GM19239 (cell line): ENCODE measurements at places on chromosomes 16 and 17.

GRCh38 chr17:40553694-40554534, 11.4 kb downstream of the CCR7 start:
- DNase-seq: no peak

DNA sequence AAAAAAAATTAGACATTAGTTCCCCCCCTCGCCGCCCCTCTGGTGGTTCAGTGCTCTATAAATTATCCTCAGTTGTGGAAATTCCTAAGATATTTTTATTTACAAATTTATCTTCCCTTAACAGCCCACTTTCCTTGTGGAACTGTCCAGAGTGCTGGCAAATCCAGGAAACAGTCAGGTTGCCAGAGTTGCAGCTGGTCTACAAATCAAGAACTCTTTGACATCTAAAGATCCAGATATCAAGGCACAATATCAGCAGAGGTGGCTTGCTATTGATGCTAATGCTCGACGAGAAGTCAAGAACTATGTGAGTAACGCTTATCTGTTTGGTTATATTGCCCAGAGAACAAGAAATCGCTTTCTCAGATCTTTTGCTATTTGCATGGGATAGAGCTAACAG, 2.9 kb downstream of the KPNB1 start:
- no peak for DNase-seq

- no peak for DNase-seq
Observed at GRCh38 chr17:75367312-75367711, 38.2 kb downstream of the GRB2 start.

- no peak for DNase-seq
Observed at GRCh38 chr16:87604634-87605111, 2.4 kb downstream of the JPH3 start.

GRCh38 chr17:44829523-44830358, at the start of gene GJC1:
Gene GJC1, minus strand, starts transcription at chr17:44830287. Its CDS starts 24,470 bp downstream, at chr17:44805817.
- peak; percentile 34 for DNase-seq

GRCh38 chr16:57844416-57845030, 42.2 kb upstream of the KIFC3 start:
- DNase-seq: no peak

DNA sequence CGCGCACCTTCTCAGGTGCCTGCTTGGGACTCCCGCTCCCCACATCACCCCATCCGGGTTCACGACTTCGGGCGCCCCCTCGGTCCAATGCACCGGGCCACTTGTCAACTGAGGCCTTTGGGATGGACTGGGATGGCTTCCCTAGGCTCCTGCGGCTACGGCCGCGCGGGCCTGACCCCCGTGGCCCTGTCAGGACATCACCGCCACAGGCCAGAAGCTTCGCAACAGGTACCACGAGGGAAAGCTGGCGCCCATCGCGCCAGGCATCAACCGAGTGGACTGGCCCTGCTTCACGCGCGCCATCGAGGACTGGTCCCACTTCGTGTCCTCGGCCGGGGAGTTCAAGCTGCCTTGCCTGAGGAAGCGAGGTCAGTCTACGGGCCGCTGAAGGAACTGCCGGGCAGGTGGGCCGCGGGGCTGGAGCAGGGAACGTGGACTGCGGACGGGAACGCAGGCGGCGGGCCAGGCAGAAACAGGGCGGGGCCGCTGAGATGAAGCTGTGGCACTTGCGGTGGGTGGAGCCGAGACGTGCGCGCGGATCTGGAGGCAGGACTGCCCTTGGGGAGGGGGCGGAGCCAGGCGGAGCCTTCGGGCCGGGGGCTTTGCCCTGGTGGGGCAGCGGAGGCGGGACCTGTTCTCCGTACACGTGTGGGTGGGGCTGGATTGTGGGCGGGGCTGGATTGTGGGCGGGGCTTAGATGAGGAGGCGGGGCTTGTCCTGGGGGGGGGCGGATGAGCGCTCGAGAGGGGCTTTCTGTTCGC, 13.7 kb upstream of the CNGB1 start:
- DNase-seq: peak; percentile 81

GRCh38 chr17:5952518-5952917, 117.7 kb upstream of the WSCD1 start:
- DNase-seq: no peak

- no peak for DNase-seq
Observed at GRCh38 chr17:31369266-31369665, 22.2 kb upstream of the RAB11FIP4 start.

GRCh38 chr16:73287859-73288405, 240.0 kb upstream of the ZFHX3 start:
- no peak for DNase-seq

GRCh38 chr16:73916829-73917594, 379.6 kb upstream of the PSMD7 start:
- DNase-seq: no peak

GRCh38 chr16:85461814-85462713, 151.1 kb upstream of the GSE1 start:
- DNase-seq: no peak

- DNase-seq: no peak
Observed at GRCh38 chr17:34580685-34581445, 1.5 kb downstream of the TMEM132E start.

DNA sequence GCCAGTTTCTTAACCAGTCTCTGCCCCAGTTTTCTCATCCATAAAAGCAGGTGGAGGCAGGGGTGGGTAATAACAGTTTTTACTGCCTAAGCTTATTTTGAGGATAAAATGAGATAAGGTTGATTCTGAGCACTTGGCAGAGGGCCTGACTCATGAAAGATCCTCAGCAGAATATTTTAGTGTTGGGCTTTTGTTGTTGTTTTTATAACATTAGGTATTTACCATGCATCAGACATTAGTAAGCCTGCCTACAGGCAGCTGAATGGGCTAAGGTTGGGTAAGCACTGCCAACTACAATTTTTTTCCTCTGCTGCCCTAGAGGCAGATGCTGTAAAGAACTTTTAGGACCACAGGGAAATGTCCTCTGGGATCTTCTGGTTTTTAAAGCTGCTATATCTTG, 43.1 kb downstream of the SCNN1G start:
- no peak for DNase-seq

DNA sequence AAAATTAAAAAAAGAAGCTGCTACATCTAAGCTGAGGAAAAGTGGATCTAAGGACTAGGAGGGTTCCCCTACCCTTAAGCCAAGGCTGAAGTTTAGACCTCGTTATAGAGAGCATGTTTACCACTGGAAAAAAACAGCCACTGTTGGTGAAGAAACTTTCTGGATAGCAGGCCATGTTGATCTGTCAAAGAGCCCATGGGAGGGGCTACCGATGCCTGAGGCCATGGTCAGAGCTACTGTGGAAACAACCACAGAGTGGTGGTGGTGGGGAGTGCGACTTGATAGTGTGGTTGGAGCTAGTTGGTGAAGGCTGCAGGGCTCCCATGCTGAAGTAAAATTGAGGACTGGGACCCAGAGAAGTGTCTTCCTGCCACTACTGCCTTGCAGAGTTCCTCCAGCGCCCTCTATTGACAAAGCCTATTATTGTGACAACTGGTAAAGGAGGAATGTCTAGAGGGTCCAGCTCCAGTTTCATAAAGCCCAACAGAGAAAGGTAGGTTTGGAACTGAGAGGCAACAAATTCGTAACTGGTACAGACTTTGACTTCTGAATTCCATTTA, 12.7 kb upstream of the FAM20A start:
- no peak for DNase-seq

- DNase-seq: no peak
Observed at GRCh38 chr16:57798267-57798810, 4.0 kb downstream of the KIFC3 start.

DNA sequence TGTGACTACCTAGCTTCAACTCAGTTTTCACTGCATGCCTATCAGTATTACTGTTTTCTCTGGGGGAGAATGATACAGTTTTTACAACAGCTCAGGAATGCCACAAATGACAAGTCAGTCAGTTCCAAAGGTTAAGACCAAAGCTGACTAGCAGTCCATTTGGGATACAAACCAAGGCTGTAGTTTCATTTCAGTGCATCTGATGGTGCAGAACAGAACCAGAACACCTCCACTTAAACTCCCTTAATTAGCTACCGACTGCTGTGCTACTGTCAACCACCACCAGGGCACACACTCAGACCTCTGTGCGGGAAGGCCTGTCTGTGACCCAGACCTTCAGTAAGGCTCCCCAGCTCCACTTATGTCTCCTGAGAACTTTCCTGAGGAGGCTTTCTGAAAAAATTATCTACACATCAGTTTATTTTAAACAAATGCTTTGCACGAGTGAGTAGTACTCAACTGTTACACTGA, 20.4 kb downstream of the NFE2L1 start:
- no peak for DNase-seq

- DNase-seq: no peak
Observed at GRCh38 chr17:64260886-64261285, 2.2 kb downstream of the TEX2 start.

GRCh38 chr16:351804-352520, 561 bp downstream of the AXIN1 start:
- DNase-seq: no peak

- no peak for DNase-seq
Observed at GRCh38 chr16:55000595-55000994, 69.9 kb downstream of the IRX5 start.

GRCh38 chr16:57270221-57271062, 14.0 kb downstream of the PLLP start:
- DNase-seq: no peak

- DNase-seq: no peak
Observed at GRCh38 chr17:72677714-72678390, 414.6 kb downstream of the SLC39A11 start.

GRCh38 chr16:50830698-50831097, 88.8 kb downstream of the CYLD start:
- DNase-seq: no peak

DNA sequence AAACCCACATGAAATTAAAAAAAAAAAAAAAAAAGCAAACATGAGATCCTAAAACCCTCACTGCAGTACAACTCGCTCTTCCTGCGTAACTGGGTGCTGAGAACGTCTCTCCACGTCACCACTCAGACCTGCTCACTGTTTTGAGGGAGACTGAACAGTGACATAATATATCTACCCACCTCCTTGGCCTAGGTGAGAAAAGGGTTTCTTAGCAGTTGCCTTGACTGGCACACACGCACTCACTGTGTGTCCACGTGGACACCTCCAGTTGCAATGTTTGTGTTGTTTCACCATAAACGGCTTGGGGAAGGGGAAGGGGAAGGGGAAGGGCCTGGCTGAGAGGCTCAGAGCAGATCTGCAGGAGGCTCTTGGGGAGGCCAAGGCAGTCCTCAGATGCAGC, 32.0 kb downstream of the FANCA start:
- DNase-seq: no peak

DNA sequence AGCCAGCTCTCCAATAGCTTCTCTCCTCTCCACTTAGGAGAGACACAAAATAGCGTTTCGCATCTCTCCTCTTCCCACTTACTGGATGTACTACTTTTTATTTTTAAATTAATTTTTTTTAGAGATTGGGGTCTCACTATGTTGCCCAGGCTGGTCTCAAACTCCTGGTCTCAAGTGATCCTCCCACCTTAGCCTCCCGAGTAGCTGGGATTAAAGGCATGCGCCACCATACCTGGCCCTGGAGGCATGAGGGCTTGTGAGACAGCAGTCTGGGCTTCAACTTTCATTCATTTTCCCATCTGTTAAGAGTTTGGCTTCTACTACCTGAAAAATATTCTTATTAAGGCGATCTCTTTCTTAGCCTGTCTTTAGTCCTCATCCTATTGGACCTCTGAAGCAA, 18.3 kb downstream of the SLC7A6OS start:
- no peak for DNase-seq

DNA sequence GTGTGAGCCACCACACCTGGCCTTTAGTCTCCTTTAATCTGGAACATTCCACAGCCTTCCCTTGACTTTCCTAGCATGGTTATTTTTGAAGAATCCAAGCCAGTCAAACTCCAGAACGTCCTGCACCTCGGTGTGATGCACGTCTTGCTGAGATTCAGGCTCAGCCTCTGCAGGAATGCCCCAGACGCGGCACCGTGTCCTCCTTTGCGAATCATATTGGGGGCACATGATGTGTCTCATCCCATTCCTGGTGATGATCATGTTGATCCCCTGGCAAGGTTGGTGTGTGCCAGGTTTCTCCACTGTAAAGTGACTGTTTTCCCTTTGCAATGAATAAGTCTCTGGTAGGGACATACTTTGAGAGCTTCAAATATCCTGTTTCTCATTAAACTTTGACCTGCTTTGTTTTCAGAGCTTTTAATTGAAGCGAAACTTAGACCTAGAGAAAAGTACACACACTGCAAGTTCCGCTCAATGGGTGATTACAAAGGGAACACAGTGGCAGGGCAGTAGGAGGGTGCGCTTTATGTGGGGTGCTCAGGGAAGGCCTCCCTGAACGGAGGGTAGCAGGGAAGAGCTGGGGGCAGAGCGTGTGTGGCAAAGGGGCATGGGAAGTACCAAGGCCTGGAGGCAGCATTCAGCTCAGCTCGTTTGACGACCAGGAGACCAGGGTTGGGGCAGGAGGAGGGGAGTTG, 9.6 kb upstream of the ATP2C2 start:
- no peak for DNase-seq
